ENCODE measurements at places on chromosomes 6 and 20.

DNA sequence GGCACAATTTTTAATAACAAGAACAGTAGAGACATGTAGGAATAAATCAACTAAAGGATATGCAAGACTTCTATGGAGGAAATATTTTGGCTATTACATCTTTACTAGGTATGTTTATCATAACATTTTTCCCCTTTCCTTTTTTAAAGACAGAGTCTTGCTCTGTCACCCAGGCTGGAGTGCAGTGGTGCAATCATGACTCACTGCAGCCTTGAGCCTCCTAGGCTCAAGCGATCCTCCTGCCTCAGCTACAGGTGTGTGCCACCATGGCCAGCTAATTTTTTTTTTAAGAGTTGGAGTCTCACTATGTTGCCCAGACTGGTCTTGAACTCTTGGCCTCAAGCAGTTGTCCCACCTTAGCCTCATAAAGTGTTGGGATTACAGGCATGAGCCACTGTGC lies 37.0 kb downstream of the AKAP7 start:
- no peak for DNase-seq

DNA sequence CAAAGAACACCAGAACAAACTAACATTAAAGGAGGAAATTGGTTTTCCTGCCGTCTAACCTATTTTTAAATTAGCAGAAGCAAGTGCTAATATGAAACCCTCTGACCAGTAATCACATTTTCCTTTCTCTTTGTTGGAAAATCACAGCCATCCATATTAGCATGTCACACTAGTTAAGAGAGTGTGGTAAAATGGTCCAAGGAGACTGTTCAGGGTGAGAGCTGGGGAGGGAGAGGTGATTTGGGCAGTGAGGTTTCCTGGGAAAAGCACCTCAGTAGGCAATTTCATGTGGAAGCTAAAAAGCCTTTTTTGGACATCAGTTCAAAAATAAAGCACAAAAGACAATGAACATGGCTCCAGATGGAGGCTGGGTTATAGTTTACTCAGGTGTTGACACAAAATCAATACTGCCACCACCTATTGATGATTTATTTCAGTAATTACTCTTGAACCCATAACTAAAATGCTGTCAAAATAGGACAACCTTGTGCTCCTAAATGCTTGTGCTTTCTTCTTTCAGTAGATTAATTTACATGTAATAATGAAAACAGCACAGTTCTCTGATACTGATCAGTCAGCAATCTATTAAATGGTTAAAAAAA lies 333.2 kb downstream of the SAMD5 start:
- no peak for DNase-seq

- no peak for DNase-seq
Measured at GRCh38 chr6:31058128-31058894, 48.0 kb downstream of the MUC22 start.

GRCh38 chr6:153590411-153590810 lies 448.6 kb upstream of the OPRM1 start:
- DNase-seq, result no peak

- DNase-seq, result no peak
Measured at GRCh38 chr6:161225681-161226008, 48.2 kb downstream of the AGPAT4 start.

- DNase-seq, result no peak
Measured at GRCh38 chr6:116036075-116036773, 24.5 kb downstream of the FRK start.

GRCh38 chr20:8032499-8032898 lies 12.9 kb upstream of the TMX4 start:
- no peak for DNase-seq

GRCh38 chr20:5482791-5483190 lies 166.0 kb upstream of the PROKR2 start:
- no peak for DNase-seq

Data from stimulated activated CD4-positive, alpha-beta T cell treated with anti-CD3 and anti-CD28 coated beads, Interleukin-12 subunit alpha, Interleukin-12 subunit beta, amount 100 ng/mL, for 4 hours (primary cell).